ENCODE measurements at places on chromosomes 2 and 18. TPM values are rescaled to one million over a fixed set of nuclear protein-coding genes. Genes with fewer than 3 reads are reported as not detected.

LYPD6B gene
- not detected for total RNA-seq

GRCh38 chr18:5726011-5726410 lies 169.3 kb downstream of the TMEM200C start:
- peaks cover 7% of the 10 kb centered on the region for H3K27me3 ChIP-seq
- H3K4me1 ChIP-seq = no peaks in the 10 kb centered on the region
- H3K36me3 ChIP-seq = no peaks in the 10 kb centered on the region
- DNase-seq = no peak
- H3K4me3 ChIP-seq = no peak overlapping the region

DNA sequence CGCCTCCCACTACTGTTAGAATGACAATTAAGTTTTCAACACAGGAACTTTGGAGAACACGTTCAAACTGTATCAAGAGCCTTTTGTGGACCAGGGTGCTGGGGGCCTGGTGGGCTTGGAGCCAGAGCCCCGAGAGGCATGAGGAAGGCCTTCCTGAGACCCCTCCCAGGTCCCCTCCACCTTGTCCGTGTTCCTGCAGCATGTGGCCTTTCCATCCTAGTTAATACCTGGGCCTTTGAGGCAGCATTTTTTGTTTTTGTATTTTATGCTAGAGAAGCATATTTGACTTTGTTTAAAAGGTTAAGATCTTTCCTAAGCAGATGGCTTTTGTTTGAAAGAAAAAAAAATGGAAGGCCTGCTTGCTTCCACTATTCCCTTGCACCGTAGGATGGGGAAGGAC lies 68.0 kb downstream of the INPP4A start:
- peaks cover 77% of the 10 kb centered on the region for H3K4me1 ChIP-seq
- H3K4me3 ChIP-seq = no peak overlapping the region
- peaks cover 14% of the 10 kb centered on the region for H3K36me3 ChIP-seq
- H3K27me3 ChIP-seq = no peaks in the 10 kb centered on the region
- peak overlapping the region; percentile 43 for H3K27ac ChIP-seq

GRCh38 chr2:53969285-53969967 lies 1.4 kb downstream of the PSME4 start:
- peak overlapping the region; percentile 99 for H3K4me3 ChIP-seq
- DNase-seq = no peak
- H3K36me3 ChIP-seq = peaks cover 27% of the 10 kb centered on the region
- peaks cover 49% of the 10 kb centered on the region for H3K4me1 ChIP-seq
- no peaks in the 10 kb centered on the region for H3K27me3 ChIP-seq

DNA sequence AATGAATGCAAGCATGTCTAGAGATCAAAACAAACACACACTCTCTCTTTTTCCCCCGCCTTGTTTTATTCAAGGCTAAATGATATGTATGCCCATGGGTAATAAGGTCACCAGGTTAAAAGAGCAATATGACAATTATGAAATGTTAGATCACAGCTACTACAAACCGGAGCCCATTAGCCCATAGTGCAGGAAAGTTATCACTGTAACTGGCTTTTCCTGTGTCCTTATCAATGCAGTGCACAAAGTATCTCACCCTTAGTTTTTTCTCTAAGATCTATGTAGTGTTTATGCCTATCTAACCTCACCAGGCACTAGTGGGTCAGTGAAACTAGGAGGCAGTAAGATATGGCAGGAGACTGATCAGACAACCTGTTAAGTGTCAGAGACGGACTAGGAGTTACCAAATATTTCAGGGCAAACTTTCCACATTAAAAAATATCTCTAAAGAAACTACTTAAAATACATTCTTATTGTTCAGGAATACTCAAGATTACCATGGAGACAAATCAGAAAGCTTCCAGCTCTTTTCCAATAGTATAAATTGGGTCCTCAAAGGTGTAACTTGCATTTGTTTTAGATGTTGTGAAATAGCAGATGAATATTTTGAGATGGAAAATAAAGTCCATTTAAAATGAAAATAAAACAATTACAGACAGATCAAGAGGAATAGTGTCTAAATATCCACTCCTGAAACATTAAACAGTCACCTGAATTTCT lies 282.2 kb downstream of the EXOC6B start:
- H3K4me3 ChIP-seq = no peak overlapping the region
- no peak overlapping the region for H3K27ac ChIP-seq
- no peaks in the 10 kb centered on the region for H3K27me3 ChIP-seq
- no peaks in the 10 kb centered on the region for H3K36me3 ChIP-seq

Data from activated T-helper 1 cell treated with anti-CD3 and anti-CD28 coated beads, Interleukin-12 subunit alpha, Interleukin-12 subunit beta, Interleukin-2, Interleukin-4 antibody, amounts not matched to agents 30 ng/mL and 10 ng/mL and 1 ng/mL, durations not matched to agents 14 hours and 24 hours and 36 hours (primary cell).